Testis (tissue), 5 donors: ENCODE measurements at places on chromosomes 2 and 18. TPM values are rescaled to one million over a fixed set of nuclear protein-coding genes. Genes with fewer than 3 reads are reported as not detected.

- H3K4me3 ChIP-seq, result no peak overlapping the region
- no peak for DNase-seq
- no peaks in the 10 kb centered on the region for H3K27me3 ChIP-seq
- no peaks in the 10 kb centered on the region for H3K36me3 ChIP-seq
- peaks cover 12% of the 10 kb centered on the region for H3K4me1 ChIP-seq
- no peak overlapping the region for H3K27ac ChIP-seq
These were observed 1.2 kb upstream of the CAPG start for GRCh38 chr2:85411405-85411748.

GRCh38 chr2:224595518-224595917 lies 10.4 kb upstream of the CUL3 start:
- DNase-seq, result no peak
- H3K4me1 ChIP-seq, result no peaks in the 10 kb centered on the region
- no peaks in the 10 kb centered on the region for H3K36me3 ChIP-seq
- no peaks in the 10 kb centered on the region for H3K27me3 ChIP-seq

GRCh38 chr2:167575276-167575675 lies 672.1 kb downstream of the STK39 start:
- DNase-seq, result no peak
- no peaks in the 10 kb centered on the region for H3K36me3 ChIP-seq
- no peaks in the 10 kb centered on the region for H3K4me1 ChIP-seq
- no peak overlapping the region for H3K4me3 ChIP-seq

SLC35F5 gene
- 110 TPM for total RNA-seq

TMEM150A gene
- total RNA-seq, result 44.0 TPM
